ENCODE measurements at places on chromosomes 7 and 10.

DNA sequence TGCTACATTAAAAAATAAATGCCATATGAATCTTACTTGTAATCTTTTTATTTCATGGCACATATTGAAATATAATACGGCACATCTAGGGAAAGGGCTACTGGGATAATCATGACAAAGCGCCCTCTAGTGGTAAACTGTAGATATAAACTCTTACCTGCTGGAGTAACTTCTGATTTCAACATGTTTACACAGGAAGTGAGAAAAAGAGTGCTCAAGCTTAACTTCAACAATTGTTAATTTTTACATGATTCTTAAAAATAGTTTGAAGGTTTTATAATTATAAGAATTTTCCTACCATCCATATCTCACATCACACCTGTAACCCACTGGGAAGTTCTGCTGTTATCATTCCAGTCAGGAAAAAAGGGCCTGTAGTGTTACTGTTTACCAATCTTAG is 2.0 kb upstream of the HEPACAM2 start:
- H3K4me1 ChIP-seq = no peaks in the 10 kb centered on the region
- H3K27me3 ChIP-seq = no peaks in the 10 kb centered on the region
- DNase-seq = no peak
- no peak overlapping the region for H3K4me3 ChIP-seq
- H3K36me3 ChIP-seq = no peaks in the 10 kb centered on the region
- no peak overlapping the region for H3K27ac ChIP-seq

GRCh38 chr7:23105086-23105643 is 420 bp upstream of the KLHL7 start:
- H3K27me3 ChIP-seq = no peaks in the 10 kb centered on the region
- no peak for DNase-seq
- peak overlapping the region; percentile 94 for H3K4me3 ChIP-seq
- peak overlapping the region; percentile 91 for H3K27ac ChIP-seq
- H3K4me1 ChIP-seq = peaks cover 38% of the 10 kb centered on the region
- no peaks in the 10 kb centered on the region for H3K36me3 ChIP-seq

GRCh38 chr10:133260895-133261725 is 15.6 kb downstream of the ADAM8 start:
- peak overlapping the region; percentile 74 for H3K4me3 ChIP-seq
- H3K4me1 ChIP-seq = peaks cover 52% of the 10 kb centered on the region
- no peaks in the 10 kb centered on the region for H3K36me3 ChIP-seq
- peak overlapping the region; percentile 88 for H3K27ac ChIP-seq
- H3K27me3 ChIP-seq = no peaks in the 10 kb centered on the region
- peak; percentile 61 for DNase-seq

GRCh38 chr10:7185367-7185690 is 225.5 kb downstream of the SFMBT2 start:
- H3K27ac ChIP-seq = no peak overlapping the region
- no peak overlapping the region for H3K4me3 ChIP-seq
- H3K4me1 ChIP-seq = no peaks in the 10 kb centered on the region
- H3K36me3 ChIP-seq = no peaks in the 10 kb centered on the region

DNA sequence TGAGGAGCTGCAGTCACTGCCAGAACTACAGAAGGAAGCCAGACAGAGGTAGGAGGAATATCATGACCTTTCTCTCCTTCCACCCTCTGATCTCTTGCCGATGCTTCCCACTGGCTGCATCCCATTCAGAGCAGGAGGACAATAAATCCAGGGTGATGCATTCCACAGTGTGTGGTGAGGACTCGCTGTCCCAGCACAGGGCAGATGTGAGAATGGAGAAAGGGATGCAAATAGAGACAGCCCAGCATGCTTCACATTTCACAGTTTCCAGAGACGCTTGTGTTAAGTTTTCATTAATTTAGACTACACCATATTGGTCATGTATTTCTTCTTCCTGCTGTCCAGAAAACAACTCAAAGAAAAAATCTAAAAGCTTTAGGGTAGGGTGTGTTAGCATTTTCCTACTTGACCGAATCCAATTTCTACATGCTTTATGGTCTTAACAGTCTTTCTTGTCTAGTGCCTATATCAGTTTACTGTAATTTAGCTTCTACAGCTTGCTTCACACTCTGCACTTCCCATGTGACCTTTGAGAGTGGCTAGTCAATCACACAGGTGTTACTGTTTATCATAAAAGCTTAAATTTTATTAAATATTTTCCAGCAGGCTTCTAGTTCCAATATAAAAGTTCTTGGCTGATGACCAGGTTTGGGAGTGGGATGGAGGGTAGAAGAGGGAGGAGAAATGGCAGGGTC is 155.6 kb downstream of the RAPGEF5 start:
- peaks cover 4% of the 10 kb centered on the region for H3K36me3 ChIP-seq
- H3K27ac ChIP-seq = no peak overlapping the region
- no peaks in the 10 kb centered on the region for H3K27me3 ChIP-seq
- DNase-seq = no peak

DNA sequence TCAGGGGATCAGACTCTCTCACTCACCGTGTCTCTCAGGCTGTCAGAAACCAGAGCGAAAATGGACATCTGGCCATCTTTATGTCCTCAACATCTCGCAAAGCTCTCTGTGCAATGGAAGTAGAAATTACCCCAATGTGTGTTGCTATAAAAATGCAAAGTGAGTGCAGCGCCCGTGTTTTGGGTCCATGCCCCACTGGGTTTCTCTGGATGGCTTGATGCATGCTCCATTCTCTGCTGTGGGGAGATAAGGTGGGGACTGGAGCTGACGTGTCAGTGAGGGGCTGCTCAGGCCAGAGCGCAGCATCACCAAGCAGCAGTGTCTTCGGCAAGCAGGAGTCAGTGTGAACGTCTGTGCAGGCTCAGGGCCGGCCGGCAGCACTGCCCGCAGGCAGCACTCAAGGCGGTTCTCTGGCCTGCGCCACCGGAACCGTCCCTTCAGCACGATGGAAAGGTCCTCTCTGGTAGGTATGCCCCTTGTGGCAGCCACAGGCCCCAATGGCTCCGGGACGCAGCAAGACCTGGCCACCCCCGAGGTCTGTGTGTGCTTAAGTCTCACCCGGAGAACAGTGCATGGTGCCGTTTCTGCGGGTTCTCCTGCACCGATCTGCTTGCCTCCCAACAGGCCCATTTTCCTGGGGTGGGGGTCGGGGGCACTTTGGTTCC is 30.2 kb downstream of the WDR86 start:
- peaks cover 31% of the 10 kb centered on the region for H3K36me3 ChIP-seq
- peaks cover 15% of the 10 kb centered on the region for H3K4me1 ChIP-seq
- no peak overlapping the region for H3K4me3 ChIP-seq
- H3K27me3 ChIP-seq = peaks cover 15% of the 10 kb centered on the region
- H3K27ac ChIP-seq = no peak overlapping the region

- H3K36me3 ChIP-seq = peaks cover 5% of the 10 kb centered on the region
- no peaks in the 10 kb centered on the region for H3K4me1 ChIP-seq
- no peak for DNase-seq
- no peaks in the 10 kb centered on the region for H3K27me3 ChIP-seq
- no peak overlapping the region for H3K27ac ChIP-seq
Observed at GRCh38 chr10:124030492-124031110, 62.8 kb downstream of the CHST15 start.

GRCh38 chr10:44628921-44629320 is 244.0 kb upstream of the CXCL12 start:
- no peak overlapping the region for H3K27ac ChIP-seq
- H3K4me3 ChIP-seq = no peak overlapping the region
- no peak for DNase-seq
- H3K27me3 ChIP-seq = no peaks in the 10 kb centered on the region

GRCh38 chr10:103835096-103836050 is 20.0 kb downstream of the SH3PXD2A start:
- peak overlapping the region; percentile 43 for H3K27ac ChIP-seq
- no peaks in the 10 kb centered on the region for H3K27me3 ChIP-seq
- no peak overlapping the region for H3K4me3 ChIP-seq
- peak; percentile 90 for DNase-seq
- peaks cover 2% of the 10 kb centered on the region for H3K4me1 ChIP-seq

DNA sequence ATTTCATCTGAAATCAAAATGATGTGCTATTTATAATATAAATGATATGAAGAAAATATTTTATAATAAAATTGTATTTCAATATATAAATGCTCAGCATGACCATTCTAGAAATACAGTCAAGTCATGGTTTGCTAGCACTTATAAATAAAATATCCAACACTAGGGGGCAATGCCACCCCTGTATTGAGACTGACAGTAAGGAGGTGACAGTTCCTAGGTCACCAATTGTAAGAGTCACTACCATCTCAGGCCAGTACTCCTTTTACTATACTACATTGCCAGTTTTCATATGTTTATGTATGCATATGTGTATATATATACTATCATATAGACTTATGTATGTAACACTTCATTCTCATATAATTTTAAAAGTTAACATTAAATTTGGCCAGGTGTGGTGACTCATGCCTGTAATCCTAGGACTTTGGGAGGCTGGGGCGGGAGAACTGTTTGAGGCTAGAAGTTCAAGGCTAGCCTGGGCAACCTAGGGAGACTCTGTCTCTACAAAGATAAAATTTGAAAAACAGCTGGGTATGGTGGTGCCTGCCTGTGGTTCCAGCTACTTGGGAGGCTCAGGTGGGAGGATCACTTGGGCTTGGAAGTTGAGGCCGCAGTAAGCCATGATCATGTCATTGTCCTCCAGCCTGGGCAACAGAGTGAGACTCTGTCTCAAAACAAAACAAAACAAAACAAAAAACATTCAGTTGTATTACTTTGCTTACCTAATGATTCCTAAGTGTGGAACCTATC is 2.4 kb upstream of the CNOT4 start:
- no peaks in the 10 kb centered on the region for H3K27me3 ChIP-seq
- no peak overlapping the region for H3K4me3 ChIP-seq
- H3K36me3 ChIP-seq = no peaks in the 10 kb centered on the region
- H3K4me1 ChIP-seq = no peaks in the 10 kb centered on the region

GRCh38 chr7:1794888-1795542 is 124.9 kb downstream of the ELFN1 start:
- no peak overlapping the region for H3K27ac ChIP-seq
- no peaks in the 10 kb centered on the region for H3K36me3 ChIP-seq
- no peak for DNase-seq

GRCh38 chr7:148819697-148820360 is 64.3 kb downstream of the EZH2 start:
- H3K27me3 ChIP-seq = no peaks in the 10 kb centered on the region
- no peaks in the 10 kb centered on the region for H3K36me3 ChIP-seq
- DNase-seq = no peak
- H3K4me1 ChIP-seq = no peaks in the 10 kb centered on the region
- no peak overlapping the region for H3K27ac ChIP-seq

GRCh38 chr10:34135515-34135914 is 679.6 kb downstream of the PARD3 start:
- no peak overlapping the region for H3K4me3 ChIP-seq
- no peak overlapping the region for H3K27ac ChIP-seq
- H3K27me3 ChIP-seq = no peaks in the 10 kb centered on the region
- peaks cover 4% of the 10 kb centered on the region for H3K36me3 ChIP-seq
- DNase-seq = no peak
- H3K4me1 ChIP-seq = no peaks in the 10 kb centered on the region

GRCh38 chr10:60299961-60300883 is 89.5 kb downstream of the ANK3 start:
- peak; percentile 67 for DNase-seq
- peak overlapping the region; percentile 80 for H3K27ac ChIP-seq
- H3K4me3 ChIP-seq = peak overlapping the region; percentile 43
- H3K27me3 ChIP-seq = no peaks in the 10 kb centered on the region

- peak overlapping the region; percentile 55 for H3K27ac ChIP-seq
- no peak for DNase-seq
- H3K36me3 ChIP-seq = no peaks in the 10 kb centered on the region
- H3K27me3 ChIP-seq = peaks cover 22% of the 10 kb centered on the region
Observed at GRCh38 chr7:27103489-27104226, 1.2 kb upstream of the HOXA2 start.

DNA sequence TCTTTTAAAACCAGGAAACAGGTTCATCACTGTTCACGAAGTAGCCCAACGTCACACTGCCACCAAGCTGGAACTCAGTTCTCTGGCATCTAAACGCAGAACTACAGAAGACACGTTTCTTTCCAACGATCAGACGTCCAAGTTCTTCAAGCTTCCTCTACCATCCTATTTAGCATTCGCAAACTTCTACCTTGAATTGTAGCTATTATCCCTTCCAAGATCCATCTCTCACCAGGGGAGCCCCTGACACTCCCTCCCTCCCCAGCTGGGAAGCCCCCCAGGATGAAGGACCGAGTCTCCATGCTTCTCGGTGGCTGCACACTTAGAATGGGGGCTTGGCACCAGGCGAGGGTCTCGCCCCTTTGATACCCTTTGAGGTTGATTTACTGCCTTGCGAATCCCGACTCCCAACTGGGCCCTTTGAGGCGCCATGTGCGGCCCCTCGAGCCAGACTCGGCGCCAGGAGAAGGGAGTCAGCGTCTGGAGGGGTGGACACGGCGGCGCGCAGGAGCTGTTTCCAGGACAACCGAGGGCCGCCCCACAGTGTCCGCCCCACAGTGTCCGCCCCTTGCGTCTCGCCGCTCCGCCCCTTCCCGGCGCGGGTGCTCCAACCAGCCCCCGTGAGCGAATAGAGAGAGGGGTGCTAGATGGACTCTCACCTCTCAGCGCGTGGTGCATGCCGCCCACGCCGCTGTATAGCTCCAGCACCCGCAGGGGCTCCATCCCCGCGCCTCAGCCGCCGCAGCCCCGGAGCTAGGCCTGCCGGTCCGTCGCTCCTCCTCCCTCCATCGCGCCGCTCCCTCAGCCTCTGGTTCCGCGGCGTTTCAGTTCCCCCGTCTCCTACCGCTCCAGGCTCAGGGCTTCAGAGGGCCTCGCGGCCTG is at the start of gene TRDMT1:
Gene TRDMT1 (minus strand): TSS at position 761 of the 882 bp plus-strand sequence. CDS start 38 bp downstream, at position 723.
- peak within 1 kb of the TSS; percentile 69 for H3K4me3 ChIP-seq
- no peaks in the 10 kb centered on the region for H3K4me1 ChIP-seq
- no peaks in the 10 kb centered on the region for H3K27me3 ChIP-seq
- H3K36me3 ChIP-seq = no peaks in the 10 kb centered on the region
- DNase-seq = peak; percentile 88
- H3K27ac ChIP-seq = peak within 1 kb of the TSS; percentile 94

DNA sequence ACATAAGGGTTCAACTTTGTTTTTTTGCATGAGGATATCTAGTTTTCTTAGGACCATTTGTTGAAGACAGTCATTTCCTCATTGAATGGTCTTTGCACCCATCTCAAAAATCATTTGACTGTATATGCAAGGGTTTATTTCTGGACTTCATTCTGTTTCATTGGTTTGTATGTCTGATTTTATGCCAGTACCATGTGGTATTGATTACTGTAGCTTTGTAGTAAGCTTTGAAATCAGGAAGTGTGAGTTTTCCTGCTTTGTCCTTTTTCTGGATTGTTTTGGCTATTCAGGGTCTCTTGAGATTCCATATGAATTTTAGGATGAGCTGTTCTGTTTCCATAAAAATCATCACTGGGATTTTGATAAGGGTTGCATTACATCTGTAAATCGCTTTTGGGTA is 63.9 kb downstream of the SND1 start:
- DNase-seq = no peak
- H3K27ac ChIP-seq = no peak overlapping the region
- H3K36me3 ChIP-seq = peaks cover 7% of the 10 kb centered on the region
- no peaks in the 10 kb centered on the region for H3K4me1 ChIP-seq
- H3K4me3 ChIP-seq = no peak overlapping the region
- H3K27me3 ChIP-seq = no peaks in the 10 kb centered on the region
